NCI-H526 treated with DMSO at 0.1 percent for 48 hours (cell line): ENCODE measurements at places on chromosomes 1 and 21.

- DNase-seq = no peak
These were observed 97.2 kb downstream of the DNAH14 start for GRCh38 chr1:225026701-225027100.

DNA sequence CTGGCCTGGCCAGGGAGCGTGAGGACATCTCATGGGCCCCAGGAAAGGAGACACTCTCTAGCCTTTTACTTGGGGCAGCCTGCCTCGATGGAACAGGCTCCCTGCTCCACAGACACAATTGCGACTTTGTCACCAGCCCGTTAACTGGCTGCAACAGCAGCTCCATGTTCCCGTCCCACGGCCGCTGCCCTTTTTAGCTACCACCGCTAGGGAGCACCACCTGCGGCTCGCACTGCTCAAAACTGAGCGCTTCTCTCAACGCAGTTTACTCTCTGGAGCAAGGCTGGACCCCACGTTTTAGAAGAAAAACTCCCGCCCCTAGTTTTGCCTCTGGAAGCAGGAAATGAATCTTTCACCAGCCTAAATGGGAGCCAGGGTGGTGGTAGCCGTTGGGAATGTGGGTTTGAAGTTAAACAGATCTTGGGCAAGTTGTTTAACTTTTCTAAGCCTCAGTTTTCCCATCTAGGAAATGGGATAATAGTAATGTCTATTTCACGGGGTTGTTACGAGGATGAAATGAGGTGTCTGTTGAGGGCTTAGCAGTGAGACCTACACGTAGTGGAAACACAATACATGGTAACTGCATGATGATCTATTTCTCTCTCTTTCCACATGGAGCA lies 3.5 kb upstream of the LRRC38 start:
- no peak for DNase-seq

DNA sequence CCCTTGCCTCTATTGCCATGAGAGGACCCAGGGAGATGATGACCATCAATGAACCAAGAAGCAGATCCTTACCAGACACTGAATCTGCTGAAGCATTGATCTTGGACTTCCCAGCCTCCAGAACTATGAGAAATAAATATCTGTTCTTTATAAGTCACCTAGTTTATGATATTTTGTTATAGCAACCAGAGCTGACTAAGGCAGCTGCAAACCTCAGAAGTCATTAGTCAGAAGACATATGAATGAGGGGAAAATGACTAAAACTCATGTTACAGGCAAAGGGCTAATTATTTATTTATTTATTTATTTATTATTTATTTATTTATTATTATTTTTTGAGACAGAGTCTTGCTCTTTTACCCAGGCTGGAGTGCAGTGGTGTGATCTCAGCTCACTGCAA lies 321.1 kb downstream of the TGFB2 start:
- DNase-seq = no peak

GRCh38 chr1:42533101-42533863 lies 70.2 kb downstream of the CCDC30 start:
- no peak for DNase-seq

DNA sequence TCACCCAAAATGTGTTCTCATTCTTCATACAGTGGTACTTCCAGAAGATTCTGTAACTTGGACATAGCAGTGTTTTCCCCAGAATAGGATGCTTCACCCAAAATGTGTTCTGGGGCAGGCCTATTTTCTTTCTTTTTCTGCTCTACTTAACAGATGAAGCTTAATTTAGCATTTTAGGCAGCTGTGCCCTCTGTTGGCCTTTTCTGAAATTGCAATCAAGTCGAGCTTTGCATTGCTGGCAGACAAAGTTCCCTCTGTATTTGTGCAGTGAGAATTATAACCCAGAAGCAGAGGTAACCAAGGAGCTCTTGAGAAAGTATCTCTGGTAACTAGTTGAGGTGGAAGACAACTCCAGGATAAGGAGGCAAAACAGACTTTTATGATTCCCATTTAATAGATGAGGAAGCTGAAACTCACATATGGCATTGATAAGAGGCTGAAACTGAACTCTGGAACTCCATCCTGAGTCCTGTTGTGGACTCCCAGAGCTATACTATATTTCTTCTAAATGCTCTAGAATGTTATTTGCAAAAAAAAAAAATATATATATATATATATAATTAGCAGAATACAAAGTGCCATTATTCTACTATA lies 50.3 kb upstream of the L1TD1 start:
- peak; percentile 6 for DNase-seq

DNA sequence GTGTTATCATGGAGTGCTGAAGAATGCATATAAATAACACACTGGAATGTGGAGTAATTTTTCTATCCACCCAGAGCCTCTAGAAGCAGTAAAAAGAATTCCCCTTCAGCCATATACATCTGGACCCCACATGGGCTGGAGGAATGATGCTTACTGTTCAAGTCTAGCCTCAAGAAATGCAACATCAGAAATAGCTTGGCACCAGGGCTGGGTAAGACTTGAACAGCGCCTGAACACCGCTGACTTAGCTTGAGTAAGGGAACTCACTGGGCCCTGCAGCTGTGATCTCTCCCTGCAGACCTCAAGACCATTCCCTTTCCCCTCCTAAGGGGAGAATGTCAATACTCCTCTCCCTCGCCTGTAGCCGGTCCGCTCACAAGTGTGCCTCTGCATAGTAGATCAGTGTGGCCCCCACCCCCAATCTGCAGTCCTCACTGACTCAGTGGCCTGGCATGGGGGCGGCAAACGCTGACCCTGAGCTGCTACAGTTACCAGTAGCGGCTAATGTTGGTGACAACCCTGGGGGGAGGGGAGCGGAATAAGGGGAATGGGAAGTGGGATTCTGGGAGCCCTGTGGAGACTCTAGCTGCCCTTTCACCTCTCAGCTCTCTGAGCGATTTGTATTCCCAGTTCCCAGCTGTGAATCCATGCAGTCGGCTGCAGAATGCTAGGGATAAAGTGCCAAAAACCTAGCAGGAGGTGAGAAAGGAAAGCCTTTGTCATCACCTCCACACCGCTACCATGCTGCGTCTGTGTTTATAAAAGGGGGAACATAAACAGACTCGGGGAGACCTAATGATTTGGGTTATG lies 483.9 kb downstream of the DISC1 start:
- DNase-seq = no peak

GRCh38 chr1:12128120-12128519 lies 38.7 kb upstream of the TNFRSF1B start:
- no peak for DNase-seq

DNA sequence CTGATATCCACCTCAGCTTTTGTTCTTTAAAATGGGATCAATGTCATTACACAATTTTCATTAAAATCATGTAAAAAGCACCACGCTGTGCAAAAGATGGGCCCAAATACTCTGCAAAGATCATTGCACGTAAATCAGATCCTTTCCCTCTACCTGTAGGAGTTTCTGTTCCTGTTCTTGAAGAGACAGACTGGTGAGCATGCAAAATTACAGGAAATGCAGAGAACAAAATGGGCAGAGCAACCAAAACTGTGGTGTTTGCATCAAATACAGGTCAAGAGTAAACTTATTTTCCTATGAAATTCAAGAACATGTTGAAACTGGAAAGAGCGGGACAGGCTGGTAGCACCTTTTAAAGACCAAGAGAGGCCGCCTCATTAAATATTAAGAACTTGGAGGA lies 294.9 kb upstream of the ADGRL2 start:
- DNase-seq = no peak

DNA sequence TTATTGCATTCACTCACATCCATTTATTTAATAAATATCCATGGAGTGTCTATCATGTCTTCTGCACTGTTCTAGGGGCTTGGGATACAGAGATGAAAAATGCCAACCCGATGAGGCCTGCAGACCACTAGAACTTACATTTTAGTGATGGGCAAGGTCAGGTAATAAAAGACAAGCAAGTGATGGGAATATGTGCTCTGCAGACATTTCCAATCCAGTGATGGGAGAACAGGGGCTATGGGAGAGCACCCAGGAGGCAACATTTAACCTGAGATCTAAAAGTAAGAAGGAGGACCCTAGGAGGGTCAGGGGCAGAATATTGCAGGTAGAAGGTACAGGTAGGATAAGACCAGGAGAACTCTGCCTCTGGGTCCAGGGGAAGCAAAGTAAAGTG lies 53.1 kb downstream of the ETS2 start:
- DNase-seq = no peak

GRCh38 chr1:119083479-119083878 lies 57.0 kb downstream of the WARS2 start:
- no peak for DNase-seq

GRCh38 chr1:1757422-1758058 lies 20.7 kb downstream of the NADK start:
- no peak for DNase-seq

GRCh38 chr1:50967416-50968157 lies 2.5 kb upstream of the CDKN2C start:
- no peak for DNase-seq

- no peak for DNase-seq
These were observed 149.3 kb downstream of the ADGRL2 start for GRCh38 chr1:81950037-81950436.

GRCh38 chr21:25878344-25878743 lies 143.6 kb downstream of the GABPA start:
- DNase-seq = no peak

- peak; percentile 76 for DNase-seq
These were observed 147.2 kb downstream of the CHD1L start for GRCh38 chr1:147389532-147390184.

DNA sequence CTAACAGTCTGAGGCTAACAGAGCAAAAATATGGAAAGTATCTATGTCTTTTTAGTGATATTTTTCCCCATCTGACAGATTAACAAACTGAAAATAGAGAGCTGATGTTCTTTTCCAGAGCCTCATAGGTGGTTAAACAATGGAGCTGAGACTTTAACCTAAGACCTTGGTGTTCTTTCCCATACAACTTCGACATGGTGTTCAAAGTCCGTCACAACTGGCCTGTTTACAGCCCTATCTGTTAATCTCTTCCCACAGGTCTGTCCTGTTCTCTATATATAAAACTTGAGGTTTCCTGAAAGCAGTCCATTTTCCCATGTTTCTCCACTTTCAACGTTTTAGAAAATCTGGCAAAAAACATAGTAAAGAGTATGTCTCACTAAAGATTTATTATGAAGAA lies 395.7 kb downstream of the BRINP2 start:
- DNase-seq = no peak

- DNase-seq = no peak
These were observed 1.7 kb downstream of the RCC2 start for GRCh38 chr1:17437580-17438317.

DNA sequence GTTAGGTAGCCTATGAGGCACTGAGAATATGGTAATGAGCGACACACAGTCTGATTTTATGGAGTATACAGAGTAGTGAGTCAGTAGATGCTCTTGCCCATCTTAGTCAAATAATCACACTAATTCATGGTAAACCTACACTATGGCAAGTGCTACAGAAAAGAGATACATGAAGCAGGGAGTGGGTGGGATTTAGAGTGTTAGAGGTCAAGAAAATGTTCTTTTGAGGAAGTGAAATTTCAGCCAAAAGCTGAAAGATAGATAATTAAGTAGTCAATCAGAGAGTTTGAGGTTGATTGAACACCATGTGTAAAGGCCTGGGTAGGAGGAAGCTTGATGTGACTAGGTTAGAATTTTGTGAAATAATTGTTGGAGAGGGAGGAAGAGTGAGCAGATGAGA lies 14.7 kb downstream of the MDM4 start:
- DNase-seq = no peak

DNA sequence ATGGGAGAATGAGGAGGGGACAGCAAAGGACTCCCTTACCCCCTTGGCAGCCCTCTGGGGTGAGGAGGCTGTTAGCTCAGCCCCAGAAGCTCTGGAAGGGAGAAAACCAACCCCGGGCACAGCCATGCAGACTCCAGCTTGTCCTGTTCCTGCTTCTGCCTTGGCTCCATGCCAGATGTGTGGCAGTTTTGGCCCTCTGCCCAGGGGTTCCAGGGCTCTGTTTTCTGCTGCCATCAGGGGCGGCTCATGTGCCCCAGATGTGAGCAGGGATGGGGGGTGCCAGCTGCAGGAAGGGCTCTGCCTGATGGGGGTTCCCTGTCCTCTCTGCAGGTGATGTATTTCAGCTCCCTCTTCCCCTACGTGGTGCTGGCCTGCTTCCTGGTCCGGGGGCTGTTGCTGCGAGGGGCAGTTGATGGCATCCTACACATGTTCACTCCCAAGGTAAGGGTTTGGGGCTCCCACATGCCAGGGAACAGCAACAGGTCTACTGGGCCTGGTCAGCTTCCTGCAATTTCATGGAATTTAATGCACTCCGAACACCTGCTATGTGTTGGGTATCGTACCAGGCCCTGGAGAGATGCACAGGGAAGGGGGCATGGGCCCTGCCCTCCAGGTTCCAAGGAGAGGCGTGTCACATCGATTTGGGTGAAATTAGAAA lies 26.1 kb downstream of the SLC6A17 start:
- DNase-seq = no peak

DNA sequence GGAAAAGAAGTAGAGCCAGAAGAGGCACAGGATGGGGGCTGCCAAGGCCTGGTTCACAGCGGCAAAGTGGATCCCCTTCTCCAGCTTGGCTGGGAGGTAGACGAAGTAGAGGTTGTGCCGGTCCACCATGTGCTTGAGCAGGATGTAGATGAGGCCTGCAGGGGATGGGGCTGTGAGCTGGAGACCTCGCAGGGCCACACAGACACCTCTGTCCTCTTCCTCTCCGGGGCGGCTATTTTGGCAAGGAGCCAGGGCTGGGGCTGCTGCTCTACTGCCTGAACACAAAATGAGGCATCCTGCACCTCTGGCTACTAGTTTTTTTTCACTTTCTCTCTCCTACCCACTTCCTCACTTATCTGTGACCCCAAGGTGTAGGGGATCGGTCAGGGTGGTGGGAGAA lies 32.3 kb downstream of the TMEM63A start:
- DNase-seq = no peak

DNA sequence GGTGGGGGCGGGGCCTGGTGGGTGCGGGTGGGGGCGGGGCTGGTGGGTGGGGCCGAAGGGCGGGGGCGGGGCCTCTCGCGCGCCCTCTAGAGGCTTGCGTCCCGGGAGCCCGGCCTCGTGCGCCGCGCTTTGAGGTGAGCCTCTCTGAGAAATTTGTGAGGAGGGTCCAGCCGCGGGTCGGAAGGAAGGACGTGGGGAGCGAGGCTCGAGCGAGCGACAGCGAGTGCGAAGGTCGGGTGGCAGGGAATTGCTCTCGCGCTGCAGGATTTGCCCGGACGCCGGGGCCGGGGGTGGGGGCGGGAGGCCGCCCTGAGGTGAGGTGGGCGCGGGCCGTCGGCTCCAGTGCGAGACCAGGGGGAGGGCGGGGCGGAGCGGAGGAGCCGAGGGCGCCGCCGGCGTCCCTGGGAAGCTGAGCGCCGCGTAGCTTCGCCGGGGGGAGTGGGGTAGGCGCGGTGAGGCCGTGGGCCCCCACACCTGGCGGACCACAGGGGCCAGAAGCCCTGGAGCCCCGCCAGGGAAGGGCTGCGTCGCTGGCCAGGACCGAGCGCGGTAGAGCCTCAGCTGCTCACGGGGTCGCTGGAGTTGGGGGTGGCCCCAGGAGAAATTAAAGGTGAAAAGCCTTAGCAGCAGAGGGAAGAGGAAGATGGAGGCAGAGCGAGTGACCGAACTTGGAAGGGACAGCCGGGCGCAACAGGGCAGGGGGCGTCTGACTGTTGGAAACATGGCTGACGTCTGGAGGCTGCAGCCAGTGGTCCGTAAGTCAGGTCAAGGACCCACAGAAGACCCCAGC lies 754 bp upstream of the LSS start:
- DNase-seq = peak; percentile 49
